Hematopoietic multipotent progenitor cell treated with erythropoietin and hydrocortisone succinate and interleukin-3 and kit ligand, for 8 days (in vitro differentiated cells): ENCODE measurements at places on chromosomes 4 and X.

DNA sequence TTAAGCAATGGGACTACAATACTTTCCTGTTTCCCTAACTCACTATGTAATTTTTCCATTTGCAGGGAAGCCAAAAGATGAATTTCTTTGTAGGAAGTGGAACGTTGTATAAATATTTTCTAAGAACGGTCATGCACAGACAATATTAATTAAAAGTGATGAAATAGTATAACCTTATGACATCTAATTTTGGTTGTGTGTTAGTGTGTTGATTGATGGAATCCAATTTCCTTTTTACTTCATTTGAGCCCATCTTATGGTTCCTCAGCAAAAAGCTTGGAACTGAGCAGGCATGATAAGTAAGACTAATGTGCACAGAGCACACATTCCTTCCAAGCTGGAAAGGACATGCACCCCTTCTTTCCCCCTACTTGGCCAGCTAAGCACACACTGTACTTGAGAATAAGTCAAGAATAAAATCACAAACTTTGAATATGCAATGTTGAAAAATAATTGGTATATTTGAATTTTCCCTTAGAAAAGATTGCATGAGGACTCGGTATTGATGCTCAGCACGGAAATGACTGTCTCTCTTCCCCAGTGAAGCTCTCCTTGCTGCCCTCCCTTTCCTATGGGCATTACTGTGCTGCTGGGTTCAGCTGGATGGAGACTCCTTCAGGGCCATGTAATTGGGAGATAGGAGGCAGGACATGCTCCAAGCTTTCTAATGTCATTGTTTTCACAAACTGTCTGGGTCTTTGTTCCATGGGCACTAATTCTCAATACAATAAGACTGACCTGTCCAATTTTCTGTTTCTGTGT lies 19.2 kb upstream of the PDLIM3 start:
- no peak for DNase-seq

- DNase-seq, result no peak
These were observed 61.8 kb downstream of the FHDC1 start for GRCh38 chr4:152997771-152998487.

DNA sequence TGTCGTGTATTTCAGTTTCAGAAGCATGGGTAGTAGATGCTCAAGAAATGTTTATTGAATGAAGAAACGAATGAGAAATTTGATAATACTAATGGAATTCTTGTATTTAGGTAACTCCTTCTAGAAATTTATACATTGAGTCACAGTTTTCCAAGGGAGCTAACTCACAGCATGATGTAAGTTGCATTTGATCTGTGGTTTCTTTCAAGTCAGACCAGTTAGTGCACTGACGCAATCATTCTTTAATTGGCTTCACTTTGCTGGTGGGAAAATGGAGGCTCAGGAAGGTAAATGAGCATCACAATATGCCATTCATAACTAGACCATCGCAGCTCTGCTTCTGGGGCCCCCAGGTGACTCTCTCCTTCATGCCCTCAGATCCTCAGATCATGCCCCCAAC lies 17.3 kb upstream of the CWH43 start:
- DNase-seq, result no peak

DNA sequence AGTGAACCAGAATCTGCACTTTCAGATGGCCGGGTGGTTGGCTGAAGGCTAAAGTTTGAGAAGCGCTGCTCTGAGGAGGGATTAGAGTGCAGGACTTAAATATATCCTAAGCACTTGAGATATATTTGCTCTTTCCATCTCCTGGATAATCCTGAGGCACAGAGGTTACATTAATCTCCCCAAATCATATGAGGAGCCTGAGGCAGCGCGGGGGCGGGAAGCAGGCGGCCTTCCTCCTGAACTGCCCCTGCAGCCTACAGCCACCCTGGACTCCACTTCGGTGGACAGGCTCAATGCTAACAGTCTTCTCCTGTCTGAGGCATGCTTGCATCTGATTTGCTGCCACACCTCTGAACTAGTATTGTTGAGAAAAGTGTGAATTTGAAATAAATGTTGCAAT lies 72.5 kb downstream of the AFAP1 start:
- DNase-seq, result no peak

DNA sequence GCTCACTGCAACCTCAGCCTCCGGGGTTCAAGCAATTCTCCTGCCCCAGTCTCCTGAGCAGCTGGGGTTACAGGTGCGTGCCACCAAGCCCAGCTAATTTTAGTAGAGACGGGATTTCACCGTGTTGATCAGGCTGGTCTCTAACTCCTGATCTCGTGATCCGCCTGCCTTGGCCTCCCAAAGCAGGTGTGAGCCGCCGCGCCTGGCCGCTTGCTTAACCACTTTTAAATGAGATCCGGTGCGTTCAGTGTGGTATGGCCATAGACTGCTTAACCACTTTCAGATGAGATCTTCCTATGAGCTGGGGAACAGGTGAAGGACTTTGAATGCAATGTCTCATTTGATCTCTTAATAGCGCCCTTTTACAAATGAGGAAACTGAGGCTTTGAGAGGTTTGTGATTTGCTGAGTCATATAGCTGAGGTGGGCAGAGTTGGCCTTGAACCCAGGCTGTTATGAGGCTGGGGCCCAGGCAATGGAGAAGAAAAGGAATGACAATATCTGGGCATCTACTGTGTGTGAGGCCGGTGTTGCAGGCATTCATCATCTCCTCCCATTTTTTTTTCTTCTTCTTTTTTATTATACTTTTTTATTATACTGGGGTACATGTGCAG lies 41.9 kb upstream of the NSG1 start:
- no peak for DNase-seq

DNA sequence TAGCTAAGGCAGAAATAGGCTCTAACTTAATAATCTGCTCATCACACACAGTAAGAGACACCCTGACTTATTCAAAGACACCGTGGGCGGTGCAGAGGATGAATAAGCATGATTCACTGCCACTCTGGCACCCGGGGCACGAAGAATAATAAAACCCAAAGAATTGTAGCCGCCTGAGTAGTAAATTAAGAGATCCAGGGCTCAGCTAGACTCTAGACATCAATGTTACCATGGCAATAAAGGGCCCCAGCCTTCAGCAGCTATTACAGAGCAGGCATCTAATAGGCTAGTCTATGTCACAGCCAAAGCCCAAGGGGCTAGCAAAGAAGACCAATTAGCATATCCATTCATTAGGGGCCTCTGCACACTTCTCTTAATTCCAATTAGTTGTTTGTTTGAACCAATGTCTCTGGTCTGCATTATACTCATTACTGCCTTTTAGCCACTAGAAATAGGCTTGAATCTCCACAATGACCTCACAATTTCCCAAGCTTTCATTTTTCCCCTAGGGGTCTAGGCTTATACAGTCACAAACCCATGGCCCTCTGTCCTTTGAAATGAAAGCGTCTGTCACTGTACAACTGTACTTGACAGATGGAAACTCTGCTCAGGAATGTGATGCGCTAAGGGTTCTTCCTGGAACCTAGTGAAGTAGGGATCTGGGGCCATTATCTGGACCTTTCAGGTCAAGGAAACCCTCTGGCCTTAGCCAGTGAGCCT lies 3.0 kb upstream of the ATP1B4 start:
- DNase-seq, result peak; percentile 3

DNA sequence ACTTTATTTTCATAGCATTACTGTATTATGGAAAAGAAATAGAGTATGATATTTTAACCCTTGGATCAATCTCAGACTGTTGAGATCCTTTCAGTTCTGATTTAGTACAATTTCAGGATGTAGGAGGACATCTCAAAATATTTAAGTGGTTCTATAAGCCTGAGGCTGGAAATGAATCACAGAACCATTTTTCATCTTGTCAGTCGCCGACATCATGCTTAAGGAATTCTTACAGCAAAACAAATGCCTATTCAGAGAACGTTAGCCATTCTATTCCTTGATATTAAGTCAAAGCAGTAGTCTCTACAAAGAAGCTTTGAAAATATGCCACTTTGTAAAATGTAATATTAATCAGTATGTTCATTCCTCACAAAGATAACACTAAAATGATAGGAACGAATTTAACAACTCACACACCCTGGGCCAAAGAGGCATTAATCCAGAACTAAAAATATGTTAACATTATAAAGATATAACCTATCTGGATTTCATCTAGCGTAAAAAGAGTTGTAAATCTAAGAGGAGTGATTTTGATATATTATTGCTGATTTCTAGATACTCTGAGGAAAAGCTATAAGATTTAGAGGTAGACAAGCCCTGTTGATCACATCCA lies 152.0 kb downstream of the GASK1B start:
- DNase-seq, result no peak

GRCh38 chr4:72846280-72847111 lies 223.0 kb downstream of the COX18 start:
- DNase-seq, result no peak

DNA sequence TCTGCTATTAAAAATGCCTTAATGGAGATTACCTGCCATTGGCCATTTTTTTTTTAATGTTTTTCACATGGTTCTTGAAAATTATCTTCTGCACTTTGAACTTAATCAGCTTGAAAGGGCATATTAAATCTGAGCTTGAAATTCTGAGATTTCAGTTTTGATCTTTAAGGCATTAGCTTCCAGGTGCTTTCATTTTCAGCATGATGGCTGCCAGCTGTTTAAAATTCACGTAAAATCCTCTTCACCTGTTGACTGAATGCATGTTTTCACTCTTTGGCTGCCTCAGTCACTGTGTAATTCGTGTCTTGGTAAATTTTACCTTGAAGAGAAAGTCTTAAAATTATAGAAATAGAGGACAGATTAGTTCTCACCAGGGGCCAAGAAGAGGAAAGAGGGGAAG lies 39.6 kb downstream of the SMAD1 start:
- no peak for DNase-seq

- DNase-seq, result peak; percentile 29
These were observed 93.9 kb downstream of the NSUN7 start for GRCh38 chr4:40843696-40844095.

DNA sequence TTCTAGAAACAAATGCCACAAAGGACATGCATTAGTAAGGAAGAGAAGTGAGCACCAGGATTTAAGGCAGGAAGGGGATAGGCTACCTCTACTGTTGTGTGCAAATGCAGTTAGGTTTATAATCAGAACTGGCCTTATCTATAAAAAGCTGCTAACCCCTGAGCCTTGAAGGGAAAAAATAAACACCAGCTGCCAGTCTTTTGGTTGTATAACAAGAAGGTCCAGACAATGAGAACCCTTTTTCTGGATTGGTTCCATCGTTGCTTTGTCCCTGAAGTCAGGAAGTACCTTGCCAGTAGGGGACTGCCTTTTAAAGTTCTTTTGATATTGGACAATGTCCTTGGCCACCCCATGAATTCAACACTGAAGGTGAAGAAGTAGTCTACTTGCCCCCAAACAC lies 126.7 kb upstream of the OTUD4 start:
- DNase-seq, result no peak

DNA sequence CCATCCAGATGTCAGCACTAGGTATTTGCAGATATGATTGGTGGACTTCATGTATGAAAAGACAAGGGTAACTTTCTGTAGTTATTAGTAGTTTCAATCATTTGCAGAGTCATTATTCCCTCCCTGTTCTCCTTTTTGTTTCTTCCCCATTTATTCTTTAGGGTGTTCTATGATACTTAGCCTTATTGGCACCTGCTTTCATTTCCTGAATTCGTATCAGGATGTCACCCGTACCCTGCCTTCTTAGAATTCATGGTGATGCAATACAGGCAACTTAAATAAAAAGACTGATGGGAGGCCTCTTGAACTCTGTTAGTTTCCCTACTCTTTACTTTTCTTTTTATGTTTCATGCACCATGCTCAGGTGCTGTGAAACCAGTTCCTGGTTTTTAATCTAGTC lies 24.2 kb downstream of the MAGED1 start:
- no peak for DNase-seq

- DNase-seq, result no peak
These were observed 43.4 kb upstream of the SEC24B start for GRCh38 chr4:109390115-109390768.

GRCh38 chrX:140817943-140818342 lies 108.4 kb downstream of the LINC00632 start:
- DNase-seq, result peak; percentile 4

GRCh38 chr4:100895556-100896197 lies 377.9 kb upstream of the EMCN start:
- no peak for DNase-seq

DNA sequence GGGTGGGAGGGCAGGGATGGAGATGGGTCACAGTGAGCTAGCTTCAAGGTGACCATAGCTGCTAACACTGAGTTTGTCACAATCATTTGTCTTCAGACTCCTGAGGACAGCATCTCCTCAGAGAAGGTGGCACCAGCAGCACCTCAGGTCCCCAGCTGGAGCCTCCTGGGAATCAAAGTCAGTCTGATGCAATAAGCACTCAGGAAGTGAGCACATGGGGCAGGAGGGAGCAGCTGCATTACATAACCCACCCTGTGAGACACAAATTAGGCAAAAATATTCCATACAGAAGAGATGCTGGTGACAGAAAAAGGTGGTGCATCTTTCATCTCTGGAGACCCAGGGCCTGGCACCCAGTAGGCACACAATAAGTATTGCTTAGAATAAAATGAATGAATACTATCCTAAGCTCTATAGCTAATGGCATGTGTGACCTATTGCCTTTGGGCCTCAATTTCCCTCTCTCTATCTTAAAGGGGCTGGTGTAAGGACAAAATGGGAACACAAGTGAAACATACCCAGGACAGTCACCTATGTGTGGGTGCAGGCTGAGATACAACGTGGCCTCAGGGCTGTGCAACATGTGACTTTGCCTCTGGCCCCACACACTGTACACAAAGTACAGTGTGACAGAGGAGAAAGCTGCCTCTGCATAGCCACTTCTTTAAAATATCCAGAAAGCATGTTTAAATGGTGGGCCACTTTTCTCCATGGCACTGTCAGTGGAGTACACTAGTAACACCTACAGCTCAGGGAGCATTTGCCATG lies 37.1 kb downstream of the SLC39A8 start:
- no peak for DNase-seq

DNA sequence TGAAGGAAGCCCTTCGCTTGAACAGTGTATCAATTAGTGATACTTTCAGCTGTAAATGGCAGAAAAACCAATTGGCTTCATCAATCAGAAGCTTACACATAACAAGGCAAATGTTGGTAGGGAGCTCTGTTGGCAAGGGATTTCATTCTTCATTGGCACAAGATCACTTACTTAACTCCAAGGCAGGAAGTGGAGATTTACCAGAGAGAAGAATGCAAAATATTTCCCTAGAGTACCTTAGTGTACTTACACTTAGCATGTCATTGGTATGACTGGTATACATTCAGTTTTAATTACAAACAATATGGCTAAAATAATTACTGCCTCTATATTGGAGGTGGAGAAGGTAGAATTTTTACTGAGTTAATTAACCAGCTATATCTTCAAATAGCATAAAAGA lies 545.0 kb downstream of the GABRG1 start:
- no peak for DNase-seq

GRCh38 chrX:10813761-10814160 lies 193.4 kb upstream of the MID1 start:
- DNase-seq, result no peak
